ENCODE measurements at places on chromosomes 2 and 18. TPM values are rescaled to one million over a fixed set of nuclear protein-coding genes. Genes with fewer than 3 reads are reported as not detected.

LAMA1 gene
- not detected for total RNA-seq

SULT1C2 gene
- 1.9 TPM for total RNA-seq

TMEM178A gene
- 3.6 TPM for total RNA-seq

SCN9A gene
- total RNA-seq: 1.4 TPM

SKOR2 gene
- not detected for total RNA-seq

ZEB2 gene
- 89.1 TPM for total RNA-seq

ANKRD39 gene
- total RNA-seq: 14.3 TPM

MC4R gene
- not detected for total RNA-seq

AGAP1 gene
- 18.1 TPM for total RNA-seq

ARMC9 gene
- total RNA-seq: 3.1 TPM

DSEL gene
- total RNA-seq: 1.6 TPM

STARD6 gene
- not detected for total RNA-seq

IFIH1 gene
- 6.0 TPM for total RNA-seq

CRYGA gene
- total RNA-seq: not detected

ALKAL2 gene
- total RNA-seq: 1.1 TPM

LONRF2 gene
- total RNA-seq: 19.0 TPM

COL5A2 gene
- 9.3 TPM for total RNA-seq

RAD51AP2 gene
- total RNA-seq: 0.14 TPM

TANC1 gene
- total RNA-seq: 59.7 TPM

C2orf78 gene
- not detected for total RNA-seq

POTEI gene
- not detected for total RNA-seq

NDC80 gene
- 0.55 TPM for total RNA-seq

CD207 gene
- not detected for total RNA-seq

LYG1 gene
- total RNA-seq: 0.58 TPM

ACADL gene
- total RNA-seq: 1.3 TPM

STK39 gene
- 23.2 TPM for total RNA-seq

OR6B2 gene
- total RNA-seq: not detected

PDE6D gene
- total RNA-seq: 15.5 TPM

SERPINB3 gene
- not detected for total RNA-seq

FKBP7 gene
- total RNA-seq: 10.8 TPM

POU3F3 gene
- 0.11 TPM for total RNA-seq

ALPP gene
- not detected for total RNA-seq
